Endodermal cell (in vitro differentiated cells): ENCODE measurements at places on chromosomes 4 and X.

- peak; percentile 93 for DNase-seq
Observed at GRCh38 chrX:153609917-153610835, 11.2 kb upstream of the CCNQ start.

DNA sequence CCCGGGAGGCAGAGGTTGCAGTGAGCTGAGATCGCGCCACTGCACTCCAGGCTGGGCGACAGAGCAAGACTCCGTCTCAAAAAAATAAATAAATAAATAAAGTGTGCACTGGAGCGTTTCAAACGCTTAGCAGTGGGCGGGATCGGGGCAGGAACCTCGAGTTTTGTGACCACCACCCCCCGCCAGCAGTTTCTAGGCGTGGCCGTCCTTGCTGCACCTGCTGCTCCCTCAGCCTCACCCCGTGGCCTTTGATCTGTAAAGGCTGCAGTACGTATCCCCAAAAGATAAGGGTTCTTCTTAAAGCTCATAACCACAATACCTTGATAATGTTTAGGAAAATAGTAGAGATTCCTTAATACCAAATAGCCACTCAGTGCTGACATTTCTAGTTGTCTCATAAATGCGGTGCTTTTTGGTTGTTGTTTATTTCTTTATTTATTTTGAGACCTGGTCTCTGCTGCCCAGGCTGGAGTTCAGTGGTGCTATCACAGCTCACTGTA is 33.2 kb downstream of the PCGF3 start:
- DNase-seq = no peak

GRCh38 chr4:1615786-1616556 is 68.1 kb downstream of the FAM53A start:
- no peak for DNase-seq

- DNase-seq = no peak
Observed at GRCh38 chr4:142238589-142238988, 602.2 kb downstream of the IL15 start.

- DNase-seq = no peak
Observed at GRCh38 chr4:53895137-53895536, 169.3 kb downstream of the CHIC2 start.

DNA sequence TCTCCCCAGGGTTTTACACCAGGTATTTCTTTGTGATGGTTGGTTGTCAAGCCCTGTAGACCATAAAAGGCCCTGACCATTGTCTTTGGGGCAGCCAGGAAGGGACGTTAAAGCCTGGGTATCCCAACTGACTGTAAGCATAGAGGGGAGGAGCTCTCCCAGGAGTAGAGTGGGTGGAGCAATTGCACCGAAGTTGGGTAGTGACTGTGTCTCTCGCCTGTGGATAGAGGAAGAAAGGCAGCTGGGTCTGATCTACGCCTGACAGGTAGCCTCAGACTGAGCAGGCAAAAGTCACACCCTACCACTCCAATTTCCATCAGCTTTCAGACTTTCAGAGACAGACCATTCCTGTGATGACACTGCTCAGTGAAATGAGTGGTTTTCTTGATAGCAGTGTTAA is 123.3 kb downstream of the KLHL8 start:
- DNase-seq = peak; percentile 88

- DNase-seq = no peak
Observed at GRCh38 chrX:134745636-134746409, 87.6 kb upstream of the PLAC1 start.

DNA sequence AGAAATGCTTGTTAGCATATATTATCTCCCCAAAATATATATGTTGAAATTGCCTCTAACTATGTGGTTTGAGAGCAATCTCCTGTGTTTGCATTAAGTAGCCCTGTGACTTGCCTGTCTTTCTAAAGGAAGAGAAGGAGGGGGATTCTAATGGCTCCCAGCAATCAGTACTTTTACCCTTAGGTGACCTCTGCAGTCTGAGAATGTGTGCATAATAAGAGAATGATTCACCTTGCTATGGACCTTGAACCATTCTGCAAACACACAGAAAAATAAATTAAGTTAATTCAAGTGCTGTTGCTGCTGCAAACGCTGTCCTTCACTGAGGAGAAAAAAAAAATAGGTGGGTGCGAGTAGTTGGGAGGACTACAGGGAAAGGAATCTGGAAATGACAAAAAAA is 322.2 kb downstream of the IQCM start:
- DNase-seq = no peak

DNA sequence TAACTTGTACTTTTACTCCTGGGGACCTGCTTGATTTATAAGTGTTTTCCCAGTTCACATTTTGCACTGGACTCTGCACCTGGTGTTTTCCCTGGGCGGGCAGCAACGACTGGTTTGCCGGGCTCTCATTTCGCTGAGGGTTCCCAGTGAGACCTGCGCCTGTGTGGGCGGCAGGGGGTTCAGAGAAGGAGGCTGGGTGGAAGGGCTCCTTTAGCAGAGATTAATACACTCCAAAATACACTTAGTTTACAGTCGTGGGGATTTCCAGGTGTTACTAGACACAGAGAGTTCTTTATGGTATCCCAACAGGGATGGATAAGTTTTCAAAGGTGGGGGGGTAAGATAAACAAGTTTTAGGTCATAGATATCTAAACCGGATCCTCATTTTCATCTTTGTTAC is 53.0 kb upstream of the SHISA3 start:
- DNase-seq = no peak

DNA sequence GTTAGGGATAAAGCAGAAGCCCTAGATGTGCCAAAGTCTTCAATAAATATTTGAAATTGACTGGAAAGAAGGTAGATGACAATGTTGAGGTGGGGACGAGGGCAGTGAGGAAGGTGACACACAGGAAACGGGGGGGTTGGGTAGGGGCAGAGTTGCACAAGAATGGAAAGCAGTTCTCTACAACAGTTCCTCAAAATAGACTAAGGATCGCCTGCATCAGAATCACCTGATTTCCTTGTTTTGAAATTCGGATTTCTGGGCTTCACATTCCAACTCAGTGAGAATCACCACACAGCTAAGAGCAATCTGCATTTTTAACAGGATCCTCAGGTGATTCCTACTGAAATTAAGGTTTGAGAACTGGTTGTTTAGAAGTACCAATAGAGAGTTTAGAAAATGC is 70.6 kb downstream of the ARFIP1 start:
- DNase-seq = peak; percentile 83

DNA sequence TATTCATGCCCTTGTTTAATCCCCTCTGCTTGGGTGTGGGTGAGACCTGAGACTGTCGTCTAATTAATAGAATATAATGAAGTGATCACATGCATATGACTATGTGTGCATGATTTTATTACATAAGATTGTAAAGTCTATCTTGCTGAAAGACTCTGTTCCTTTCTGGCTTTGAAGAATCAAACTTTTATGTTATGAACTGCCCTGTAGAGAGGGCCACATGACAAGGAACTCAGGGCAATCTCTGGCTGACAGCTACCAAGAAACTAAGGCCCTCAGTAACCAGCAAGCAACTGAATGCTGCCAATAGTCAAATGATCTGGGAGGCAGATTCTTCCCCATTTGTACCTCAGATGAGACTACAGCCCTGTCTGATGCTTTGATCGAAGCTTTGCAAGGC is 13.5 kb downstream of the TSPAN7 start:
- no peak for DNase-seq

- DNase-seq = no peak
Observed at GRCh38 chrX:109720947-109721346, 12.1 kb downstream of the ACSL4 start.

DNA sequence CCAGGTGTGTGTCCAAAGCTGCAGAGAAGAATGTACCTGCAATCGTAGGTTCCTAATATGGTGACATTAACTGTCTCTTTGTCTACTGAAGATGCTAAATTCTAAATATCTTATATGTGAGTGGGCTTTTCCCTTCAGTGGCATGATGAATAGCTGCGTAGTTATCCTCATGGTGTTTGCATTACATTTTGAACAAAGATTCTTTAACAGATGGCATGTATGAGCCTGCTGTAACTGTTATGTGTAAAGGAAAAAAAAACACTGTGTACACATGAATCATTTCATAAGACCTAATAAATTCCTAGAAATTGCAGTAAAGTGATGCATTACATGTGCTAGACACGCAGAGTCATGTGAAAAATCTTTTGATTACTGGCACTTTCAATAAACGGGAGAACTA is 288.0 kb downstream of the SH2D1A start:
- no peak for DNase-seq
